ENCODE measurements at places on chromosomes 6 and 20. TPM values are rescaled to one million over a fixed set of nuclear protein-coding genes. Genes with fewer than 3 reads are reported as not detected.

GRCh38 chr6:52590152-52590891, 13.5 kb upstream of the TRAM2 start:
- no peak overlapping the region for H3K4me3 ChIP-seq
- no peaks in the 10 kb centered on the region for H3K27me3 ChIP-seq
- no peak for DNase-seq
- no peaks in the 10 kb centered on the region for H3K36me3 ChIP-seq
- no peak overlapping the region for H3K27ac ChIP-seq

DNA sequence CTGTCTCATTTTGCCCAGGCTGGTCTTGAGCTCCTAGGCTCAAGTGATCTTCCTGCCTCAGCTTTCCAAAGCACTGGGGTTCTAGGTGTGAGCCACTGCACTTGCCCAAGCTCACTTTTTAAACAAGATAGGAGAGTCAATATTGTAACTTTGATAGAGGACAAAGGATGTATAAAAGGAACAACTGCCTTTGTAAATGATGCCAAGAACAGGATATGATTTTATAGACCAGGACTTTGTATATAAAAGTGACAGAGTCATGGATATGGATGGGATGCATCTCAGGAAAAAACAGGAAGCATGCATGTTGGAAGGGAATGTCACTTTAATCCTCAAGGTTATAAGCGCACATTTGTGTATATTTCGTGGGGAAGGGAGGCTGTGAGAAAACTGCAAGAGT, 338.4 kb downstream of the PRL start:
- H3K36me3 ChIP-seq, result no peaks in the 10 kb centered on the region
- no peaks in the 10 kb centered on the region for H3K4me1 ChIP-seq
- no peak overlapping the region for H3K4me3 ChIP-seq
- no peaks in the 10 kb centered on the region for H3K27me3 ChIP-seq

- H3K36me3 ChIP-seq, result no peaks in the 10 kb centered on the region
- no peak for DNase-seq
- H3K4me3 ChIP-seq, result no peak overlapping the region
- H3K4me1 ChIP-seq, result no peaks in the 10 kb centered on the region
- no peak overlapping the region for H3K27ac ChIP-seq
Observed at GRCh38 chr20:3702611-3703391, 9.6 kb downstream of the SIGLEC1 start.

- no peaks in the 10 kb centered on the region for H3K36me3 ChIP-seq
- no peaks in the 10 kb centered on the region for H3K27me3 ChIP-seq
- H3K4me1 ChIP-seq, result peaks cover 8% of the 10 kb centered on the region
Observed at GRCh38 chr6:30882759-30883684, 1.3 kb upstream of the DDR1 start.

GRCh38 chr6:11366183-11366933, 133.9 kb upstream of the NEDD9 start:
- H3K4me1 ChIP-seq, result no peaks in the 10 kb centered on the region
- H3K27me3 ChIP-seq, result no peaks in the 10 kb centered on the region
- no peak for DNase-seq
- no peaks in the 10 kb centered on the region for H3K36me3 ChIP-seq
- no peak overlapping the region for H3K4me3 ChIP-seq

DNA sequence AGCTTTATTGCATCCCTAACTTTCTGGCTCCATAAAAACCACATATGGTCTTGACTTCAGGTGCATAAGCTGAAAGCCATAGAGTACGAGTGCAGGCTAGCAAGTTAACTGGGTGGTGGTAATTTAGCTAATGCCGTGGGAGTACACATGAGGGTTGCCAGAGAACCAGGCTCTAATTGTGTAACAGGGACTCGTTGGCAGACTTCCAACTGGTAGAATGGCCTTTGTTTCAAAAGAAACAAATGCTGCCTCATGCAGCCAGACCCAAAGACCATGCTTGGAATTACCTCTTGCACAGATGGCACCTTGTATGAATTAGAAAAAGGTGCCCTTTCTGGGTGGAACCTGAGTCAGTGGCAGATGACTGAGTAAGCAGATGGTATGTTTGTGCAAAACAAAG, 73.2 kb downstream of the LY86 start:
- no peak overlapping the region for H3K27ac ChIP-seq
- H3K4me1 ChIP-seq, result no peaks in the 10 kb centered on the region
- H3K4me3 ChIP-seq, result no peak overlapping the region
- DNase-seq, result no peak
- H3K36me3 ChIP-seq, result no peaks in the 10 kb centered on the region
- no peaks in the 10 kb centered on the region for H3K27me3 ChIP-seq

- H3K36me3 ChIP-seq, result no peaks in the 10 kb centered on the region
- H3K4me3 ChIP-seq, result no peak overlapping the region
- DNase-seq, result peak; percentile 39
- no peak overlapping the region for H3K27ac ChIP-seq
- peaks cover 4% of the 10 kb centered on the region for H3K27me3 ChIP-seq
- no peaks in the 10 kb centered on the region for H3K4me1 ChIP-seq
Observed at GRCh38 chr6:168265827-168266815, 53.5 kb downstream of the DACT2 start.

DNA sequence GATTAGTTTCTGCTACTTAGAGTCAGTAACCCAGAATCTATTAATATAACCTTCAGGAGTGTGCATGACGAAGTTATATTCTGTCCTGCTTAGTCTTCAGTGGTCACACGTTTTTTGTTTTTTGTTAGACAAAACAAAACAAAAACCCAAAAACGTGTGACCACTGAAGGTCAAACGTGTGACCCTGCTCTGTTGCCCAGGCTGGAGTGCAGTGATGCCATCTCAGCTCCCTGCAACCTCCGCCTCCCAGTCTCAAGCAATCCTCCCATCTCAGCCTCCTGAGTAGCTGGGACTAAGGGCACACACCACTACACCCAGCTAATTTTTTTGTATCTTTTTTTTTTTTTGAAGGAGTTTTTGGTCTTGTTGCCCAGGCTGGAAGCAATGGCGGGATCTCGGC, 142.4 kb downstream of the BCAS1 start:
- H3K36me3 ChIP-seq, result no peaks in the 10 kb centered on the region
- H3K27ac ChIP-seq, result no peak overlapping the region
- H3K27me3 ChIP-seq, result no peaks in the 10 kb centered on the region
- DNase-seq, result no peak
- H3K4me3 ChIP-seq, result no peak overlapping the region
- no peaks in the 10 kb centered on the region for H3K4me1 ChIP-seq

The TCF15 gene
- total RNA-seq, result 2.6 TPM
